ENCODE measurements at places on chromosomes 2 and 18. TPM values are rescaled to one million over a fixed set of nuclear protein-coding genes. Genes with fewer than 3 reads are reported as not detected.

- no peaks in the 10 kb centered on the region for H3K4me1 ChIP-seq
- H3K36me3 ChIP-seq = no peaks in the 10 kb centered on the region
- no peak overlapping the region for H3K4me3 ChIP-seq
- H3K27me3 ChIP-seq = no peaks in the 10 kb centered on the region
Measured at GRCh38 chr2:43262951-43263350, 36.5 kb upstream of the ZFP36L2 start.

DNA sequence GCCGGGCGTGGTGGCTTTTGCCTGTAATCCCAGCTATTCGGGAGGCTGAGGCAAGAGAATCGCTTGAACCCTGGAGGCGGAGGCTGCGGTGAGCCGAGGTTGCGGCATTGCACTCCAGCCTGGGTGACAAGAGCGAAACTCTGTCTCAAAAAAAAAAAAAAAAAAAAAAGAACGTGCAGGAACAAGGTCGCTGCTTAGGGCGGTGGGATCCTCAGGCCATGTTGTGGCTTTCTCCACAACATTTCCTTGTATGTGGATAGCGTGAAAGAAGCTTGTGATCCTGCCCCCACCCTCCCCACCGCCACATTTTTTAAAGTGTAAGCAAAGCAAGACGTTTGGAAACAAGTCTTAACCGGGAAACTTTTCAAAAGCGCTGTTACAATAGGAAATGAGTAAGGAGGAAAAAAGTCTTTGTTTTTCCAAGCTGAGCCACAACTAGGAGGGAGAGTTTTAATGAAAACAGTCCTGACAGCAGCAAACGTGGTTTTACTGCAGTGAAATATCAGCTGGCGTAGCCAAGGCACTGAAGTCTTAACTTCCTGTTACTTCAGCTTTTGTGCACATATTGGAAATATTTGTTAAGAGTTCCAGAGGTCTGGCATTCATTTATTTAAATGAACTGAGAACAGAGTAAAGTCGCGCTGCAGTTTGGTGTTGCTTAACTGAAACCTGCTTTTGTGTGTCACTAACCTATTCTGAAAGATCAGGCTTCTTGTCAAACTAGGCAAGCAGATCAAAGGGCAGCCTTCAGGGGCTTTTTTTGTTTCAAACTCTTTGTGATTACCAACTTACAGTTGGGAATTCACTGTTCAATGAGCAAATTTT, 3.8 kb downstream of the TGIF1 start:
- peak; percentile 50 for DNase-seq
- peaks cover 17% of the 10 kb centered on the region for H3K36me3 ChIP-seq
- peak overlapping the region; percentile 81 for H3K4me3 ChIP-seq
- no peaks in the 10 kb centered on the region for H3K27me3 ChIP-seq
- peak overlapping the region; percentile 94 for H3K27ac ChIP-seq
- H3K4me1 ChIP-seq = peaks cover 21% of the 10 kb centered on the region

- H3K27me3 ChIP-seq = no peaks in the 10 kb centered on the region
- H3K36me3 ChIP-seq = peaks cover 8% of the 10 kb centered on the region
- H3K4me1 ChIP-seq = peaks cover 3% of the 10 kb centered on the region
- no peak overlapping the region for H3K4me3 ChIP-seq
- no peak for DNase-seq
Measured at GRCh38 chr2:32418778-32419177, 62.0 kb downstream of the BIRC6 start.

- H3K27ac ChIP-seq = no peak overlapping the region
- no peak for DNase-seq
- H3K4me3 ChIP-seq = no peak overlapping the region
- H3K36me3 ChIP-seq = no peaks in the 10 kb centered on the region
Measured at GRCh38 chr2:207240649-207241048, 74.9 kb upstream of the KLF7 start.

GRCh38 chr2:54652540-54652939, 70.9 kb upstream of the EML6 start:
- H3K36me3 ChIP-seq = peaks cover 81% of the 10 kb centered on the region
- H3K27me3 ChIP-seq = no peaks in the 10 kb centered on the region
- no peak overlapping the region for H3K27ac ChIP-seq

DNA sequence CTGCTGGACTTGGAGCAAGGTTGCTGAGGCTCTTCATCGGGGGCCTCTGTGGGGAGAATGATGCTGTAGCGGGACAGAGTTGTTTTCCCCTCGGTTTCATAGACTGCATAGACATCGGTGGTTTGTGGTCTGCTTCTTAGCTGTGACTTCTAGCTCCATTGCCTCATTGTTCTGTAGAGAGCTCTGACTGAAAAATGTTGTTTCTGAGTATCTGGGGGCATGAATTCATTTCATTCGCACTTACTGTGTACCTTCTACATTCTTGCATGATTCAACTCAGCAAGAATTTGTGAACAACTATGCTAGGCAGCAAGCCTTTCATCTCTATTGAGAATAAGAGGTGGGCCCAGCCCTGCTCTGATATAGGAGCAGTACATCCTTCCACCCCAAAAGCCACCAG, 406.8 kb downstream of the NBAS start:
- H3K27ac ChIP-seq = no peak overlapping the region
- no peaks in the 10 kb centered on the region for H3K27me3 ChIP-seq
- no peaks in the 10 kb centered on the region for H3K36me3 ChIP-seq

DNA sequence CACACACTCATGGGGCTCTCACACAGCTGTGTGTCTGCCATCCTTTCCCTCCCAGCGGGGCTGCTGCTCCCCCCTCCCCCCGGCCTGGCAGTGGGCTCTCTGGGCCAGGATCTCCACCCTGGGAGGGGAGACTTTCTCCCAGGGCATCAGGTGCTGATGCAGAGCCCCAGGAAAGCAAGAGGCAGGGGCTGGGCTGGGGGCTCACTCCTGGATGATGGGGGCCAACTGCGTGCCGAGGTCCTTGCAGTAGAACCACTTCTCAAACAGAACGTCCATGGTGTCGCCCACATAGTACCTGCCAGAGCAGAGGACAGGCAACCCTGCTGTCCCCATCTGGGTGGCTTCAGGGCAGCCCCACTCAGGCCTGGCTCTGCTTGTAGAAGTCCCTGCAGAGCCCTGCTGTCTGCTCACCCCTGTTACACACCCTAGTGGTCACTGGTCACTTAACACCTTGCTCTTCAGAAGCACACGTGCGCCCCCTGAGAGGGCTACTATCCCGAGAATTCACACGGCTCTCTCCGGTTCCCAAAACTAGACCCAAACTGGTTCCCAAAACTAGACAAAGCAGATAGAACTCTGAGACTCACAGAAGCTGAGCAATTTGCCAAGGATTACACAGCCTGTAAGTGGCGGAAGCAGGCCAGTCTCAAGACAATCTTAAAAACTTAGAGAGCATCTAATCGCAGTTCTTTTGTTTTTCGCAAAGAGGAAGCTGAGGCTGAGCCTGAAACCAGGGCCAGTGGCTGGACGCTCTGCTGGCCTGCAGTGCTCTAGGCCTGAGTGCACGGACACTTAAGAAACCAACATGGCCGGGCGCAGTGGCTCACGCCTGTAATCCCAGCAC, 6.6 kb upstream of the OXER1 start:
- no peaks in the 10 kb centered on the region for H3K36me3 ChIP-seq
- no peaks in the 10 kb centered on the region for H3K27me3 ChIP-seq
- no peak for DNase-seq

GPR75 gene
- 2.0 TPM for total RNA-seq

PDE1A gene
- not detected for total RNA-seq

GRCh38 chr2:142602418-142602989, 275.0 kb upstream of the KYNU start:
- H3K27ac ChIP-seq = no peak overlapping the region
- H3K27me3 ChIP-seq = no peaks in the 10 kb centered on the region
- H3K4me1 ChIP-seq = no peaks in the 10 kb centered on the region
- no peaks in the 10 kb centered on the region for H3K36me3 ChIP-seq

- DNase-seq = no peak
- no peak overlapping the region for H3K27ac ChIP-seq
- peaks cover 56% of the 10 kb centered on the region for H3K4me1 ChIP-seq
- no peaks in the 10 kb centered on the region for H3K27me3 ChIP-seq
- H3K36me3 ChIP-seq = peaks cover 6% of the 10 kb centered on the region
- no peak overlapping the region for H3K4me3 ChIP-seq
Measured at GRCh38 chr18:23578891-23579653, 7.2 kb downstream of the NPC1 start.

HRH4 gene
- not detected for total RNA-seq

GRCh38 chr2:198657512-198658121, 800.1 kb downstream of the SATB2 start:
- H3K27ac ChIP-seq = no peak overlapping the region
- H3K4me3 ChIP-seq = no peak overlapping the region
- DNase-seq = no peak
- no peaks in the 10 kb centered on the region for H3K36me3 ChIP-seq
- no peaks in the 10 kb centered on the region for H3K4me1 ChIP-seq

DNA sequence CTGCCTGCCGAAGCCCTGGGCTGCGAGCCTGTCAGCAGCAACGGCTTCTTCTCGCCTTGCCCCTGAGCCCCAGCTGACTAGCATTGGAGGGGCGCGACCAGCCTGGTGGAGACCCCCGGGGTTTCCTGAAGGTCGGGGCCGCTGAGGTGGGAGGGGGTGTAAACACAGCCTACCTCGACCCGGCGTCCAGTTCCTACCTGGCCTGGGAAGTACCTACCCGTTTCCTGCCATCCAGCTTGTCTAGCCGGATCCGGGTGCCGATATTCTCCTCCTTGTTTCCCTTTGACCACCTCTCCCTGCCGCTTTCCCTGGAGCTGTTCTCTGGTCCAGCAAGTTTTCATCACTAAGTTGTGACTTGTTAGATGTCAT, 511 bp downstream of the MOB4 start:
- H3K36me3 ChIP-seq = no peaks in the 10 kb centered on the region
- H3K27me3 ChIP-seq = no peaks in the 10 kb centered on the region
- H3K4me3 ChIP-seq = peak overlapping the region; percentile 91
- peaks cover 25% of the 10 kb centered on the region for H3K4me1 ChIP-seq
- DNase-seq = no peak

DNA sequence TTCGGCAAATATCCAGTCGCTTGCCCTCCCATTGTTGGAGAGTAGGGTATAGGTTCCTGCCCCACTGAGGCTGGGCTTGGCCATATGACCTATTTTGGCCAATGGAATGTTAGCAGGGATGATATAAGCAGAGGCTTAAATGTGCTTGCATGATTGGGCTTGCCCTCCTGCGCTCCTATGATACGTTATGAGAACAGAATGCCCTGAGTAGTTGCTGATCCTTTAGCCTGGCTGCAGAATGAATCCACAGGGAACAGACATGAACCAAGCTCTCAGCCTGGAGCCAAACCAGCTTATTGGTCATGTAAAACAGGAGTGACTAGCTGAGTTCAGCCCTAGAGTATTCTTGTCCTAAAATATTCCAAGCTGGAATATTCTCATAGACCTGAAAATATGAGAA, 34.8 kb upstream of the IMP4 start:
- DNase-seq = no peak
- no peaks in the 10 kb centered on the region for H3K27me3 ChIP-seq
- no peaks in the 10 kb centered on the region for H3K36me3 ChIP-seq

DNA sequence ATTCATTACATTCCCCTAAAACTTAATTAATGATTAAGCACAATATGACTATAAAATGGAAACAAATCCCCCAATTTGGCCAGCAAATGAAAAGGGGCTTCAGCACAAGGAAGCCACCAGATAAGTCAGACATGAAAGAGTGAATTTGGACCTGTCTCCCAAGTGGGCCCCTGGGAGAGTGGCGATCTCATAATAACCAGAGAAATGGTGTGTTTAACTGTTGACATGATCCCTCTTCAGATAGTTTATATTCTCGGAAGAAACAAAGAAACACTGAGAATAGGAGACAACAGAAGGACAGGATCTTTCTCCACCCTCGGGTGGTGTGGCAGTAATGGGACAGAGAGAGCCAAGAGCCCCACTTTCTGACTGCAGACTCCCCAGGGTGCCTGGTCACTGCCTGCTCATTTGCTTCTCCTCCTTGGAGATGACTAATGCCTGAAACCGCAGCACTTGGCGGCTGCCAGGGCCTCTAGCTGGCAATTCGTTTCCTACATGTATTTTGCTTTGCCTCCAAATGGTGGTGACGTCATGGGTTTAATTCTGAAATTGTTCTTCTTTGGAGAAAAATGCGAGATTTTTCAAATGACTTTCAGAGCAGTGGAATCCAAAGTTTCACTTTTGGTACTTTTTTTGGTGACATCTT, 46.4 kb upstream of the SPP2 start:
- no peaks in the 10 kb centered on the region for H3K36me3 ChIP-seq
- DNase-seq = no peak
- no peak overlapping the region for H3K4me3 ChIP-seq
- no peaks in the 10 kb centered on the region for H3K27me3 ChIP-seq

DNA sequence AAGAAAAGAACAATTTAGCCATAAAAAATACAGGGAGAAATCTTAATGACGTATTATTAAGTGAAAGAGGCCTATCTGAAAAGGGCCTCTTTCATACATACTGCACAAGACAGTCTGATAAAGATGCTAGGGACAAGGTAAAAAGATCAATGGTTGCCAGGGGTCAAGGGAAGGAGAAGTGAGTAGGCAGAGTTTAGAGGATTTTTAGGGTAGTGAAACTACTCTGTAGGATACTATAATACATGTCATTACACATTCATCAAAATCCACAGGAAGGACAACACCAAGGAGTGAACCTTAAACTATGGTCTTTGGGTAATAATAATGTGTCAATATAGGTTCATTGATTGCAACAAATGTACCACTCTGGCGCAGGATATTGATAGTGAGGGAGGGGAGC, 289.3 kb downstream of the FSIP2 start:
- no peak overlapping the region for H3K4me3 ChIP-seq
- H3K27me3 ChIP-seq = no peaks in the 10 kb centered on the region
- no peaks in the 10 kb centered on the region for H3K4me1 ChIP-seq
- H3K36me3 ChIP-seq = no peaks in the 10 kb centered on the region

DNA sequence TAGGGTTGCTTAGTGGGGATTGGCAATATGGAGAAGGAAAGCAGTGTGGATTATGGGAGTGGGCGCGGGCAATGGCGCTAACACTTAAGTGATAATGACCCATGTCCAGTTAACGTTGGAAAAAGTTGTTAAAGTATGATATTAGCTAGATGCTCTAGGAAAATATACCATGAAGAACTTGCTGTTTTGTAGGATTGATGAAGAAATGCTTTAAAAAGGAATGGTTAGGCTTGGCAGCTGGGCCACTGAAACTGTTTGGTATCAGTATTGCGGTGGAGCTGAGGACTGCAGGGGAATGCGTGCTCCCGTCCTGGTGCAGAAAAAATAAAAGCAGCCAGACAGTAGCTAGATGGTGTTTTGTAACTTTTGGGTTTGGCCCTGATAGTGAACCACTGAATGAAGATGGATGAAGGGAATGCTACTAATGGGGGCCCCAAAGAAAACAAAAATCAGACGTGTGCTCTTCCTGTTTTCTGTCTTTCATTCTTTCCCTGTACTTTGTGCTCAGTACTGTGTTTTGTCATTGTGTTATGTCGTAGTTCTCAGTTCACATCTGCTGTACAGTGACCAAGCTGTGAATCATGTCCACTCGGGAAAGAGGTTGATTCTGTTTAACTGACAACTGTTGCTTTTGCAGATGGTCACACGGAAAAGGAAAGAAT, 999 bp downstream of the INSIG2 start:
- no peak for DNase-seq
- peak overlapping the region; percentile 79 for H3K4me3 ChIP-seq
- H3K27ac ChIP-seq = peak overlapping the region; percentile 45
- no peaks in the 10 kb centered on the region for H3K27me3 ChIP-seq

Measured in CD8-positive, alpha-beta memory T cell (primary cell).